ENCODE measurements at places on chromosomes 1 and 21.

DNA sequence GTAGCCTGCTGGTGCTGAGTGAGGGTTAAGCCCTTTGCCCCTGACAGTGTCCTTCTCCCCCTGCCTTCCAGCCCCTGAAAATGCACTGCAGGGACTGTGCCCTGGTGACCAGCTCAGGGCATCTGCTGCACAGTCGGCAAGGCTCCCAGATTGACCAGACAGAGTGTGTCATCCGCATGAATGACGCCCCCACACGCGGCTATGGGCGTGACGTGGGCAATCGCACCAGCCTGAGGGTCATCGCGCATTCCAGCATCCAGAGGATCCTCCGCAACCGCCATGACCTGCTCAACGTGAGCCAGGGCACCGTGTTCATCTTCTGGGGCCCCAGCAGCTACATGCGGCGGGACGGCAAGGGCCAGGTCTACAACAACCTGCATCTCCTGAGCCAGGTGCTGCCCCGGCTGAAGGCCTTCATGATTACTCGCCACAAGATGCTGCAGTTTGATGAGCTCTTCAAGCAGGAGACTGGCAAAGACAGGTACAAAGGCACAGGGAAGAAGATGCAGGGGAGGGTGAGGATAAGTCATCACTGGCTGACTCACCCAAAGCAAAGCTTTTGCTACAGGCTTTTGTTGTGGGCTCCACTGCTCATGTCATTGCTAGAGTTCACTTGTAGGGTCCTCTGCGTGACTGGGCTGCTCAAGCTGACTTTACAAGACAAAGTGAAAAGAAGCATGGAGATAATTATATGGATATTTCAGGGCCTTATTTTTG lies 174.9 kb downstream of the PIGK start:
- no peak for DNase-seq

DNA sequence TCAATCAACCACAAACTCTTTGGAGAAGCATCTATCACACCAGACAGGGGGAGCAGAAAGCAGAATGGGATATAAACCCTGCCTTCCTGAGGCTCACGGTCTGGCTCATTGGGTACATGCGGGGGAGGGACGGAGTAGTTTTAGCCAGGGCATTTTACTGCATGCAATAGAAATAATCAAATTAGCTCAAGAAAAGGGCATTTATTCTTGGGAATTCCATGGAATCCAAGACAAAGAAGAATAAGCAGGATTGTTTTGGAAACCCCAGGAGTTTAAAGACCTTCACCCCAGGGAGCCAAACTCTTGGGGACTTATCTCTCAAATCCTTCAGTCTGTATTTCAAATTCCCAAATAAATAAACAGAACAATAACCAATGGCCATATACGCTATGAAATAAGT lies 5.2 kb upstream of the KAZN start:
- no peak for DNase-seq

DNA sequence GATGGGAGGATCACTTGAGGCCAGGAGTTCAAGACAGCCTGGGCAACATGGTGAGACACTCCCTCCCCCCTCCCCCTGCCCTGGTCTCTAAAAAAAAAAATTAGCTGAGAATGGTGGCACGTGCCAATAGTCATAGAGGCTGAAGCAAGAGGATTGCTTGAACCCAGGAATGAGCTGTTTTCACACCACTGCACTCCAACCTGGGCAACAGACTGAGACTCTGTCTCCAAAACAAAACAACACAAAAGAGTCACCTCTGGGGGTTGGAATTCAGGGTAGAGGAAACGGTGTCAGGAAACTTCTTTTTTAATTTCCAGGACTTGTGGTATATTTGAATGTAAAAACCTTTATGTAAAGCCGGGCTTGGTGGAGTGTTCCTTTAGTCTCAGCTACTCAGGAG lies 43.2 kb downstream of the RHOU start:
- no peak for DNase-seq

DNA sequence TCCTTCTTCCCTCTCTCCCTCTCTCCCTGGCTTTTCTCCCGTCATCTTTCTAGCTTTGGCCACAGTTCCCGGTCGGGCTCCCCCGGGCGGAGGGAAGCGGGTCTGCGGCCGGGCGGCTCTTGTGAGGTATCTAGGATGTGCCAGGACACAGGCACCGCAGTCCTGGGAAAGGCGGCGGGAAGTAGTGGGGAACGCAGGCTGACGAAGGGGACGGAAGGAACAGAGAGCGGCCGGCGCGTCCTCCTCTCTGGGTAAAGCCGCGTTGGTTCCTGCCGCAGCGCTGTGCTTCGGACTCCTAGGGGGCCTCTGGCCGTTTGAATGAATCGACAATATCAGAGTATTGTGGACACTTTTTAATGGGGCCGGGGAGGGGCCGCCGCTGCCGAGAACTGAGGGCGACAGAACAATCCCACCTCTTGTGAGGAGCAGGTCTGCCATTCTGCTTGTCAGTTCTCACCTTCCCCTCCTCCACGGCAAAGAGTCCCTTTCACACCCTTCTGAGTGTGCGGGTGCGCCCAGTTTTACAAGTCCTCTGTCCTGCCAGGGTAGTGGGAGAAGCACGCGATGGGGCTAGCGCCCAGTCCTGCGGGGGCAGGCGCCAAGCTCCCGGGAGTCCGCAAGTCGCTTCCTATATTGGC lies 1.2 kb upstream of the LHX9 start:
- no peak for DNase-seq
